ENCODE measurements at places on chromosomes 13 and 19.

- DNase-seq, result no peak
Observed at GRCh38 chr19:32921624-32922023, 50.1 kb downstream of the CEP89 start.

GRCh38 chr19:46860846-46861690 lies at the start of gene ARHGAP35:
ARHGAP35 (plus strand) TSS chr19:46860997; CDS start chr19:46918676, 57,679 bp downstream.
- peak; percentile 80 for DNase-seq

- no peak for DNase-seq
Observed at GRCh38 chr13:44429311-44429710, 55.7 kb downstream of the SERP2 start.

DNA sequence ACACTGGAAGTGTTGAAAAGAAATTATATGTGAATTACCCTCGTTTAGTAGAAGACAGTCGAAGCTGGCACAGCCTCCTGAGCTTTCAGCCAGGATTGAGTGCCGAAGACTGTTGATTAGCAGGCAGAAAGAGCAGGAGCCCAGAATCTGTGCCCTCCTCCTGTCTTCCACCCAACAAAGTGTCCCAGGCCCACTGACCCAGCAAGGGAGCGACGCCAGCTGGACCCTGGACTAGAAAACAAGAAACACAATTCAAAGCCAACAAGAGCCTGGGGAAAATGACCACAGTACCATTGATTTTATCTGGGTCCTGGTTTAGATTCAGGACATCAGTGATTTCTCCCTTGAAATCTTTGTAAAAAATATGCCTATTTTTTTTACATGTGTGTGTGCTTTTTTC lies 120.7 kb downstream of the RXFP2 start:
- DNase-seq, result no peak

GRCh38 chr13:29767006-29767405 lies 83.4 kb downstream of the UBL3 start:
- DNase-seq, result no peak

Measured in sciatic nerve (tissue), 2 donors.